Fibroblast of upper back skin (primary cell): ENCODE measurements at places on chromosomes 12 and 14.

DNA sequence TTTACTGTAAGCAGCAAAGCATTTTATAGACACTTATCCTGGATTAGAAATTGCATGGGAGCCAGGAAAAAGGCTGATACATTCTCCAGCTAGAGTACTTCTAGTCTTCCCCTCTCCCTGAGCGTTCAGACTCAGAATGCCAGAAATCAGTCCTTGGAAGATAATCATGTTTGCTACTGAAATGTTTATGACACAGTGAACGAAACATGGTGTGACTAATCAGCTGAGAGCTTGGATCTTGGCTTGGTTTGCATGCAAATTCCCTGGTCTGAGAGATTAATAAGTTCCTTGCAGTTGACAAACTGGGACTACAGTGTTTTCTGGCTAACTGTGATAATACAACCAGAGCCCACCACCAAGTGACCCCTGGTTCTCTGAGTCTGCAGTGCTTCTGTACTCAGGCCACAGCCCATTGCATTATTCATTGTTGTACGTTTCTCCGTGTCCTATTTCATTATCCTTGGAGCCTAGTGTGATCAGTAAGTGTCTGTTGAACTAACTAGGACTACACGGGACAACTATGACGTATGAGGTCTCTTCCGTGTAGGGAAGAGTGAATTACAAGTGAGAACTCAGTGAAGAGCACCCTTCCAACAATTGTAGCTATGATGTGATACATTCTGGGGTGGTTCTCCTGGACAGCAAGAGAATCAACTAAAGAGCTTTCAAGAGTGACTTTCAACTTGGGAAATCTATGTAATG is 34.6 kb upstream of the EVL start:
- peak; percentile 90 for DNase-seq

DNA sequence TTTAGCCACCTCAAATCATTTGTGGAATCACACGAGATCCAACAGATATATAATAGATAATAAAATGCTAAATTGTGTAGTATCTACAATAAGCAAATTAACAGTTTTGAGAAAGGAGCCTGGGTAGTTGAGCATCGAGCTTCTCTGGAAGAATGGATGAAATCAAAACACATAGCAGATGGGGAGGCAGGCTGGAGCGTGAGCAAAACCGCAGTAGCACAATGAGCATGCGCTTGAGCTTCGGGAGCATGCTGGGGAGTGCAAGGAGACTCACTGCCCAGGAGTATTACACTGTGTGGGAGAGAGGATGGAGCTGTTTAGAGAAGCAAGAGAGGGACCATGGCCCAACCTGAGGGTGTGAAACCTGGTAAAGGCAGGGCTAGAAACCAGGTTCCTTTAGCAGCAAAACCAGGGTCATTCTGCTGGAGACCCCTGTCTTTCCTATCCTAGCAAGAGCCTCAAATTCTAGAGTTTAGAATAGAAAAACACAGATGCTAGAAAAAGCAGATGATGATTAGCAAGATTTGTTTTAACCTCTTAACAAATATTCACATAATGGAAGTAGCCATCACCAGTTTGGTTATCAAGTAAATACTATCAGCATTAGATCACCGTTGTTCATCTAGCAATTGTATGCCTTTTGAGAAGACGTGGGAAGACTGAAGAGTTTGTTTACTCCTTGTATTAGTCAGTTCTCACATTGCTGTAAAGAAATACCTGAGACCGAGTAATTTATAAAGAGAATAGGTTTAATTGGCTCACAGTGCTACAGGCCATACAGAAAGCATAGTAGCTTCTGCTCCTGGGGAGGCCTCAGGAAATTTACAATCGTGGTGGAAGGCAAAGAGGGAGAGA is 484.8 kb downstream of the EGLN3 start:
- no peak for DNase-seq

- DNase-seq: no peak
These were observed 38.6 kb downstream of the CCDC88C start for GRCh38 chr14:91378930-91379578.

DNA sequence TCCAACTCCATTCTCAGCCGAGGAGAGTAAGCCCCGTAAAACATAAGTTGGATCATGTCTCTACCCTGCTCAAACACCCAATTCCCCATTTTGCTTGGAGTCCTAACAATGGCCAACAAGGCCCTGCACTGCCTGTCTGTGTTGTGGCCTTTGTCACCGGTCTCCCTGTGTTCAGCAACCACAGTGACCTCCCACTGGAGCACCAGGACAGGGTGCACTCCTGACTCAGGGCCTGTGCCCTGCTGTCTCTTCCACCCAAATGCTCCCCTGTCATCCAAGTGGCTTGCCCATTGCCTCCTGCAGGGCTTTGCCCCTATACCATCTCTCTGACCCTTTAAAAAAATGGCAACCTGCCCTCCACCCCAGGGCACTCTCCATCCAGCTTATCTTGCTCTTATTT is 4.4 kb upstream of the KRT85 start:
- DNase-seq: no peak

GRCh38 chr12:31832740-31833729 is 104.2 kb upstream of the AMN1 start:
- no peak for DNase-seq

- DNase-seq: no peak
These were observed 17.4 kb downstream of the TMED10 start for GRCh38 chr14:75158843-75159614.

GRCh38 chr14:100747021-100747586 is 20.4 kb downstream of the DLK1 start:
- DNase-seq: peak; percentile 93

DNA sequence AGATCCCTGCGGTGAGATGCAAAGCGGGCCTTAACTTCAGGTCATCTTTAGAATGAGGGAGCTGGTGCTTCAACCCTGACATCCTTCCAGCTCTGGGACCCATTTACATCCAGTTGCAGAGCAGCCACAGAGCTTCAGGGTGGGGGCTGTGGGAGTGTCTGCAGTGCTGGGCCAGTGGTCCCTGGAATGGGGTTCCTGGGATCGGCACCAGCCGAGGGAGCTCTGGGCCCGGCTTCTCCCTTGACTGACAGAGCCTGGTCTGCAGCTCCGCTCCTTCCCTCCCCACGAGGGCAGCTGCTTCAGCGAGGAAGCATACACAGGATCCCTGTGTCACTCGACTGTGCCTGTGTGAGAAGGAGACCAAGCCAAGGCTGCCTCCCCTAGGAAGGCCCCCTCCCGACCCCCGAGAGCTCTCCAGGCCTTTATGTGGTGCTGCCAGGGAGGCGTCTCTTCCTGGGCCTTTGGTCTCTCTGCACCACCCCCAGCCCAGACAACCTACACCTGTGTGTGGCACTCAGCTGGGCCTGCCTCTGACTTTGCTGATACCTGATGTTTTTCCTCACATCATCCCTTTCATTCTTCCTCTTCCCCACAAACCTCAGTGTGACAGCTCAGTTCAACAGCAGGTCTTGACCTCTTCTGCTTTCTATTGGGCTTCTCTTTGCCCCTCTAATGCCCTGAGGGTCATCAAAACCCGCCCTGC is 48.1 kb upstream of the RIN3 start:
- DNase-seq: no peak

- DNase-seq: no peak
These were observed 8.3 kb downstream of the BMAL2 start for GRCh38 chr12:27340971-27341370.

DNA sequence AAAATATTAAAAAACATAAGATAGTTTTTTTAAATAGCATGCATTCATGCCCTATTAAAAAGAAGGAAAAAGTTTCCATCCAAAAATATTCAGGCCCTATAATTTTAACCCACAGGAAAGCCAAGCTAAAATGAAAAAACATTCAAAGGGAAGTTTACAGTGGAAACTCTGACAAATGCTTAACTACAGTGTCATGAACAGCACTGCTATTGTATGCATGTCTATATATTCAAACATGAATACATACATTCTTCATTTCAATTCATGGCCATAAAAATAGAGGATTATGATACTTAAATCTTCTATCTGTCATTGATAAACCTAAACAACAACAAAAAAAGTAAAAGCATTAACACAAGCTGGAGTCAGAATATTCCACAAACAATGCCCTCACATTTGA is 67.4 kb downstream of the PPP2R5E start:
- DNase-seq: no peak

DNA sequence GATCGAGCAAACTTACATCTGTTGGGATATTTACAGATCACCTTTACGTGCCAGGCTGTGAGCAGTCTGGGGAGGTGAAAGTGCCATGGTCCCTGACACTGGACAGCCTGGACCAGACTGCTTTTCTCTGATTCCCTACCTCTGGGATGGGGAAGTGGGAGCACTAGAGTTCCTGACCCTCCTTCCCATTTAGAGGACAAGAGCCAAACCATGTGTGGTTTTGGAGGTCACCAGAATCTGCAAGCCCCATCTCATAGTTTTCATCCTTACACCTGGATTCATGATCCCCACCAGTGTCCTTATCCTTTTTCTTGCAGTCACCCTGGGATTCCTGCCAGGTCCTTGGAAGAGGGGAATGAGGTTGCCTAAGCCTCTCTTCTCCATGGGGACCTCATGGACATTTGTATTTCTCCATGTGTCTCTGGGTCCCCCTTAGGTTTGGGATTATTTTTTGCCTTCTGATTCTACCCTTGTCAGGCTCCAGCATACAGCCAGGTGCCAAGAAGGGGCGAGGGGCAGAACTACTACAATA is 1.5 kb upstream of the WNT10B start:
- no peak for DNase-seq

DNA sequence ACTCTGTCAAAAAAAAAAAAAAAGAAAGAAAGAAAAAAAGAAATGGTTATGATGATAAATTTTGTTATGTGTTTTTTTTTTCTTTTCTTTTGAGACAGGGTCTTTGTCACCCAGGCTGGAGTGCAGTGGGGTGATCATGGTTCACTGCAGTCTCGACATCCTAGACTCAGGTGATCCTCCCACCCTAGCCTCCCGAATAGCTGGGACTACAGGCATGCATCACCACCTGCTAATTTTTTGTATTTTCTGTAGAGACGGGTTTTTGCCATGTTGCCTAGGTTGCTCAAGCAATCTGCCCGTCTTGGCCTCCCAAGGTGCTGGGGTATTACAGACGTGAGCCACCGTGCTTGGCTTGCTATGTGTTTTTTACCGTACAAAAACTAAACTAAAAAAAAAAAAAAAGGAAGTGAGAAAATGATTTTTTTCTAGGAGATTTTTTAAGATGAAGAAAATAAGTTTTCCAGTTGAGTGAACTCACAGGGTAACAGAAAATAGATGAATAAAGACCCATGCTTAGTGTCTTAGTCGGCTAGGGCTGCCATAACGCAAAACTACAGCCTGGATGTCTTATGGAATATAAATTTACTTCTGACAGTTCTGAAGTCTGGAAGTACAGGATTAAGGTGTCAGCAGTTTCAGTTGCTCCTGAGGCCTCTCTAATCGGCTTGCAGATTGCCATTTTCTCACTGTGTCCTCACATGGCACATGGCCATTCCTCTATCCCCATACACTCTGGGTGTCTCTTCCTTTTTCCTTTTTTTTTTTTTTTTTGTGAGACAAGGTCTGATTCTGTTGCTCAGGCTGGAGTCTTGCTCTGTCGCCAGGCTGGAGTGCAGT is 13.2 kb upstream of the APOF start:
- no peak for DNase-seq

DNA sequence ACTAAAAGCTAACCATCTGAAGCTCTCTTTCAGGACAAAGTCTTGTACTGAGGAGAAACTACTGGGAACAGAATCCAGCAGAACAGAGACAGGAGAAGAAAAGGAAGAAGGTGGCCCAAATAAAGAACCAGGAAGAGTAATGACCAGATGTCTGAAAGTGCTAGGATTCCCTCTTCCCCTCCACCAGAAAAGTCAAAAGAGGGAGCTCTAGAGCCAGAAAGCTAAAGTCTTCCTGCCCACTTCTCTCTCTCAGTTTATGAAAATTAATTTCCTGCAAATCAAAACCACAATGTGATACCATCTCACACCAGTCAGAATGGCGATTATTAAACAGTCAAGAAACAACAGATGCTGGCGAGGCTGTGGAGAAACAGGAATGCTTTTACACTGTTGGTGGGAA is 47.2 kb downstream of the SPPL3 start:
- no peak for DNase-seq

DNA sequence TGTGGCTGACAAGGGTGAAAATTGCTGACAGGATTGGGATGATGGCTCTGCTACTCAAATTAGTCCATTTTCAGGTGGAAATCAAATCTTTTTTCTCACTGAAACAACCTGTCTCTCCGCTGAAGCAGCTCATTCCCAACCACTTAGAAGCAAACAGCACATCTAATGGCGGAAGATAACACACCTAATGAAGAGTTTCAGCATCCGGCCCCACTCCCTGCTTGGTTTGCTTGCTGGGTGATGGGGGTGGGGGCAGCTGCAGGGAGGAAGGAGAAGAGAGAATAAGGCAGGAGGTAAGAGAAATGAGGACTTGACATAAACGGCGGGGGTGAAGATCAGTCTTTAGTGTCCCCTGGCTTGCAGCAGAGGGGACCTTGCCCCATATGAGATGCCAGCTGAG is 4.0 kb downstream of the SYNDIG1L start:
- no peak for DNase-seq

DNA sequence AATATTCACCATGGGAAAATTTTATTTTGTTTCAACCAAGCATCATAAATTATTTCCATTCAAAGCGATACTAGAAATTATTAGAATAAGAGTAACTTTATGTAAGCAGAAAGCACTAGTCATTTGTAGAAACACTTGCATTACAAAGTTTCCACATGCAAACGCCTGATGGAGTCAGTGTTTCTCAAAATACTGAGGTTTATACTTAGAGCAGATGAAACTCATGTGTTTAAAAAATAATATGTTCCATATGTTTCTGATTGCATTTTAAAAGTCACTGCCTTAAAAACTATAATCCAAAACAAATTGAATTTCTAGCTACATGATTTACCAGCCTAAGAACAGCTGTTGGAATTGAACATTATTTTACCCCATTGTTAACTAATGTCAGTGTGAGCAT is 1246.4 kb downstream of the SLC16A7 start:
- no peak for DNase-seq

GRCh38 chr14:27995691-27996090 is 770.9 kb upstream of the FOXG1 start:
- no peak for DNase-seq

DNA sequence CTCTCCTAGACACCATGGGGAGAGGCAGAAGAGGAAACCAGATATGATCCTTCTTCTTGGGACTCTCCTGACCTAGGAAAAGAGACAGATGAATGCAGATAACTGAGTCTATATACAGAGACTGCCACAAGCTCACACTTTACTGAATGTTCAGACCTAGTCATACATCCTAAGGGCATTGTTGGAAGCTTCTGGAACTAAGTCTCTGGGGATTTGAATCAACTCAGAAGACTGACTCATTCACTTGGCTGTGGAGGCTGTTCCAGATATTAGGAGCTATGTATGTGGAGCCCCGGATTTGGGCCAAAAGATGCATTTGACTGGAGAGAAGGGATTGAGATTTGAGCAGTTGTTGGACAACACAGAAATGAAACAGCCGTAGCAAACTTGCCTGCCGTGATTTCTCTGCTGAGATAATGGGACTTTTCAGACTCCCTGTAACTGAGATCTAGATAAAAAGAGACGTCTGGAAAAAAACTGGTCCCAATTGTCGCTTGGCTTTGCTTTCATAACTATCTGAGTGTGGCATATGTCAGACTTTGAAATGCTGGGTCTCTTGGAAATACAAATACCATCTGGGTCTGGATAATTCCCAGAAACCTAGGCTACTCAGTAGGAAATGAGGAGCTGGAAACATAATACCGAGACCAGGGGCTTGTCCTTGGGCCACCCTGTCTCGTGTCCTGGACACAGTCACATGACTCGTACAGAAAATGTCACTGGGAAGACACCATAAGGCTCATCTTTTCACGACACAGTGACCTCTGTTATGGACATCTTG is 396.8 kb downstream of the NUAK1 start:
- peak; percentile 98 for DNase-seq
